Activated CD8-positive, alpha-beta memory T cell treated with anti-CD3 and anti-CD28 coated beads for 36 hours (primary cell): ENCODE measurements at places on chromosomes 7 and 10. TPM values are rescaled to one million over a fixed set of nuclear protein-coding genes. Genes with fewer than 3 reads are reported as not detected.

The ZNF365 gene
- 0.29 TPM for total RNA-seq

The CFAP69 gene
- total RNA-seq: 1.5 TPM

The FAM13C gene
- not detected for total RNA-seq

The PHKG1 gene
- total RNA-seq: 1.3 TPM

The CSTF2T gene
- 27.3 TPM for total RNA-seq

The SEMA3D gene
- total RNA-seq: not detected

The GSTO2 gene
- total RNA-seq: 1.6 TPM

The EIF3B gene
- total RNA-seq: 298 TPM

The ALDH18A1 gene
- 109 TPM for total RNA-seq

The WNT8B gene
- total RNA-seq: not detected

The ZC3HAV1 gene
- 78.5 TPM for total RNA-seq

The SOSTDC1 gene
- not detected for total RNA-seq

The LRMDA gene
- total RNA-seq: not detected

The SPDYE5 gene
- total RNA-seq: not detected

The CYP2C9 gene
- total RNA-seq: not detected

The PAPOLB gene
- not detected for total RNA-seq

The PRKCQ gene
- 44.8 TPM for total RNA-seq

The INMT gene
- not detected for total RNA-seq

The NPSR1 gene
- not detected for total RNA-seq

The CRHR2 gene
- total RNA-seq: not detected

The KIF11 gene
- 40.5 TPM for total RNA-seq

The NANOS1 gene
- total RNA-seq: 0.10 TPM

The SH2D4B gene
- total RNA-seq: 0.21 TPM

The RELN gene
- not detected for total RNA-seq

The CUBN gene
- total RNA-seq: 0.19 TPM

The ITIH5 gene
- not detected for total RNA-seq

The CYP3A7 gene
- total RNA-seq: not detected

The FXYD4 gene
- not detected for total RNA-seq

The TSPAN15 gene
- 1.7 TPM for total RNA-seq

The CRYGN gene
- total RNA-seq: not detected
